ENCODE measurements at places on chromosomes 16 and 17.

DNA sequence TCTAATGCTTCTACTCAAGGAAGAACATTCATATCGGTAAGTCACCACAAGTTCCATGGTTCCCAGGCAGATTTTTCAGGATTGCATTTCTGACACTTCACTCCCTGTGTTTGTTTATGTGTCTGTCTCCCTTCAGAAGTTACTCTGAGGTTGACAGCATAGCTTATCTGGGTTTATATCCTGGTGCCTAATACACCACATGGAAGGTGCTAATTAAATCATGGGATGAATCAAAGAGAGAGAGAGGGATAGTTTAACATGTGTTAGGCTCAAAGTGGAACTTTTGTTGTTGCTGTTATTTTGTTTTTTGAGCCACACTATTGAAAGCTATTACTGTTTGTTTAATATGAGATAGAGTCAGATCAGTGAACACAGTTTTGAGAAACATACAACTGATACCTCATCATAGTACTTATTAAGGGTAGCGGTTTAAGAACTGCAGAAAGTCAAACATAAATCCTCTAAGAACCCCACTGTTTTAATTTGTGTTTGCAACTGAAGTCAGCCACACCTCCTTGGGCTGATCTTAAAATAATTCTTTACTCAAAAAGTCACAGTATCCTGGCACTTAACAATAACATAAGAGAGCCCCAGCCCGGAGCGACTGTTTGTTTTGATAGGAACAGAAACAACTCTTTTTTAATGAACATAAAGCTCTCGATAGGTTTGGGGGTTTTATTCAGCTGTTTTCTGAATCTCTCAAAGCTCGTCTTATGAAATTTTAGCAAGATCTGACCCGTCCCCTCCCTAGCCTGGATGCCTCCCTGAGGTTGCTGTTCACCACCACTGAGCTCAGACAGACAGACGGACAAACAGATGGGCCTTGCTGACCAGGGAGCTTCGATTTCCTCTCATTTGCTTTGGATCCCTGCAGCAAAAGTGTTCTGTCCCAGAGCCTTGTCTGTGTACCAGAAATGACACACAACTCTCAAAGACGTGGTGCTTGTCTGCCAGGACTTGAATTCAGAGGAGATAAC is 98.3 kb upstream of the MYOCD start:
- no peak for DNase-seq
- H3K4me1 ChIP-seq = no peaks in the 10 kb centered on the region
- no peaks in the 10 kb centered on the region for H3K36me3 ChIP-seq
- peaks cover 3% of the 10 kb centered on the region for H3K27me3 ChIP-seq

DNA sequence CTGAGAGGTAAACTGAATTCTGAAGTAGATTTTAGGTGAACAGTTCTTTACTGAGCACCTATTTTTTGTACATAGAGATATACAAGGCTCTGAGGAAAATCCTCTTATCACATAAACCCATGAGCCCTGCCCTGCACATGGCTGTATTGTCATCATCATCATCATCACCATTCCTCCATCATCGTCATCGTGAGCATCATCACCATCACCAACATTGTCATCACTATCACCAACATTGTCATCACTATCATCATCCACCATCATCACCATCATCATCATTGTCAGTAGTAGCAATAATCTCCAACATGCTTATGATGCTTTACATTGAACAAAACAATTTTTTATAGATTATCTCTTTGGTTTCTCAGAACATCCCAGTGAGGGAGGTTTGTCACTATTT is 20.7 kb downstream of the ASIC2 start:
- no peak overlapping the region for H3K27ac ChIP-seq
- no peaks in the 10 kb centered on the region for H3K36me3 ChIP-seq
- DNase-seq = no peak
- H3K27me3 ChIP-seq = no peaks in the 10 kb centered on the region
- no peak overlapping the region for H3K4me3 ChIP-seq
- H3K4me1 ChIP-seq = no peaks in the 10 kb centered on the region

DNA sequence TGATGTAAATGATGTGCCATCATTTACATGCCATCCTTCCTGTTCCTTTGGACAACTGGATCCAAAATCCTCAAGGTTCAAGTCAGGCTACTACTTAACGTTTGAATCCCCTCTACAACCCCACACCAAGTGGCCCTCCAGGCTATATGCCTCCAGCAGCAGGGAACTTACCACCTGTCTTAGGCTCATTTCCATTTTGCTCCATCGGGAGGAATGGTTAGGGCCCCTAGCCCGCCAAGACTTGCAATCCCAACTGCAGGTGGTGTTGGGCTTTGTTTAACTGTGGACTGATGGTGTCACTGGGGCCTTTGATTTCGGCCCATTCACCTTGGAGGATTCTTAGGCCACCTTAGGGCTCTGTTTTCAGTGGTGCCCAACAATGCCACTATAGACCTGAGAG is 9.7 kb downstream of the HNF1B start:
- H3K4me3 ChIP-seq = no peak overlapping the region
- DNase-seq = no peak
- peaks cover 8% of the 10 kb centered on the region for H3K27me3 ChIP-seq
- no peaks in the 10 kb centered on the region for H3K4me1 ChIP-seq
- no peak overlapping the region for H3K27ac ChIP-seq

GRCh38 chr16:68790944-68791343 is 52.4 kb upstream of the TANGO6 start:
- no peaks in the 10 kb centered on the region for H3K4me1 ChIP-seq
- DNase-seq = no peak
- H3K4me3 ChIP-seq = no peak overlapping the region
- H3K36me3 ChIP-seq = no peaks in the 10 kb centered on the region
- no peaks in the 10 kb centered on the region for H3K27me3 ChIP-seq

DNA sequence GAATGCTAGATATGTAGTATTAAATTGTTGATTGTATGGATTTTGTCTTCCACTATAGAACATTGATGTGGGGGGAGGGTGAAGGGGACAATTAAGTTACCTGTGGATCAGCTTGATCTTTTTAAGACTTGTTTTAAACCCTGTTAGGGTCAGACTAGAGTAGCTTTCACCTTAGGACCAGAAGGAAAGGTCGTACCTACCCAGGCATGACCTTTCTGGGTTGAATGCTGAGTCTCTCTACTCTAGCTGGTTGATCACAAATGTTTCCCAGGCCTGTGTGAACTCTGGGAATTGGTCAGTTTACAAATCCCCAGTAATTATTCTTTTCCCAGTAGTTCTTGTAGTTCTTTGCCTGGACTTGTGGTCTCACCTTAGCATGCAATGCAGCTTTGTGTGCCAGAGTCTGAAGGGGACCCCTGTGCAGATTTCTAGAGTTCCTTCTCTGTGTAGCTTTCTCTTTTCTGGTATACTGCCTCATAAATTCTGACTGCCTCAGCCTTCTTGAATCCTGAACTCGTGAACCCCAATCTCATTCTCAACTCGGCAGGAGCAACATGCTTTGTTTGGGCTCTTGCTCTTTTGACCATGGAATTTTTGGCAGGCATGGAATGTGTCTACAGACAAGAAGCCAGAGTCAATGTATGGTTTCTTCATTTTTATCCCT is 54.1 kb downstream of the VMP1 start:
- H3K4me1 ChIP-seq = no peaks in the 10 kb centered on the region
- DNase-seq = no peak
- H3K4me3 ChIP-seq = no peak overlapping the region
- no peaks in the 10 kb centered on the region for H3K27me3 ChIP-seq
- H3K27ac ChIP-seq = no peak overlapping the region

DNA sequence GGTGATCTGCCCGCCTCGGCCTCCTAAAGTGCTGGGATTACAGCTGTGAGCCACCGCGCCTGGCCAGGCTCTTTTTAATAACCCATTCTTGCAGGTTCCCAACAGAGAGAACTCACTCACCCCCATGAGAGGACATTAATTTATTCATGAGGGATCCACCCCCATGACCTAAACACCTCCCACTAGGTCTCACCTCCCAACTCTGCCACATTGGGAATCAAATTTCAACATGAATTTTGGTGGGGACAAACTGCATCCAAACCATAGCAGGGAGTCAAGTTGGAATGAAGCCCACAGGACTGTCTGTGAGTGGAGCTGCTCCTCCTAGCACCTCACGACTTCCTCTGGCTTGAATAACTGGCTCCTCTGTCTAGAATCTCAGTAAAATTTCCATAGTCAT is 85.5 kb downstream of the WWP2 start:
- H3K27me3 ChIP-seq = no peaks in the 10 kb centered on the region
- no peaks in the 10 kb centered on the region for H3K36me3 ChIP-seq
- H3K4me3 ChIP-seq = no peak overlapping the region

GRCh38 chr16:8552487-8553221 is 37.7 kb downstream of the TMEM114 start:
- H3K27ac ChIP-seq = no peak overlapping the region
- no peaks in the 10 kb centered on the region for H3K36me3 ChIP-seq

- H3K4me3 ChIP-seq = no peak overlapping the region
- DNase-seq = no peak
- H3K4me1 ChIP-seq = peaks cover 8% of the 10 kb centered on the region
- peaks cover 4% of the 10 kb centered on the region for H3K36me3 ChIP-seq
- no peak overlapping the region for H3K27ac ChIP-seq
These were observed 17.1 kb downstream of the MINK1 start for GRCh38 chr17:4850246-4850645.

GRCh38 chr16:71794943-71795342 is 13.7 kb downstream of the AP1G1 start:
- no peak overlapping the region for H3K27ac ChIP-seq
- no peaks in the 10 kb centered on the region for H3K36me3 ChIP-seq
- H3K4me3 ChIP-seq = no peak overlapping the region
- no peaks in the 10 kb centered on the region for H3K27me3 ChIP-seq
- no peak for DNase-seq
- peaks cover 29% of the 10 kb centered on the region for H3K4me1 ChIP-seq

DNA sequence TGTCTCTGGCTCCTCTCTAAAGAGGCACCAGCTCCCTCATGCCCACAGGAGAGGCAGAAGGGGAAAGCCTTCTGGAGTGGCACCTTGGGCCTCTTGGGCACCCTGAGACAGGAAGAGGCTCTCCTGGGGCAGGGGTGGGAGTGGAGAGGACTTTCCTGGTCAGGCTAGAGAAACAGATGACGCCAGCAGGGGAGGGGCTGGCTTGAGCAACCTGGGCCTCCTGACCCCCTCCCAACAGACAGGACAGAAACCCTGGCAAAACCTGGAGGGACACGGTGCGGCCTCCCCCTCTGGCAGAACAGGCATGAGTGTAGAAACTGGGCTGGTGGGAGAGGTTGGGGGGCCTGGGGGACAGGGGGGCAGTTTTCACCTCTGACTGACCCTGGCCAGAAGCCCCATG is 6.1 kb downstream of the SMIM5 start:
- DNase-seq = no peak
- H3K27me3 ChIP-seq = no peaks in the 10 kb centered on the region
- H3K36me3 ChIP-seq = peaks cover 30% of the 10 kb centered on the region

DNA sequence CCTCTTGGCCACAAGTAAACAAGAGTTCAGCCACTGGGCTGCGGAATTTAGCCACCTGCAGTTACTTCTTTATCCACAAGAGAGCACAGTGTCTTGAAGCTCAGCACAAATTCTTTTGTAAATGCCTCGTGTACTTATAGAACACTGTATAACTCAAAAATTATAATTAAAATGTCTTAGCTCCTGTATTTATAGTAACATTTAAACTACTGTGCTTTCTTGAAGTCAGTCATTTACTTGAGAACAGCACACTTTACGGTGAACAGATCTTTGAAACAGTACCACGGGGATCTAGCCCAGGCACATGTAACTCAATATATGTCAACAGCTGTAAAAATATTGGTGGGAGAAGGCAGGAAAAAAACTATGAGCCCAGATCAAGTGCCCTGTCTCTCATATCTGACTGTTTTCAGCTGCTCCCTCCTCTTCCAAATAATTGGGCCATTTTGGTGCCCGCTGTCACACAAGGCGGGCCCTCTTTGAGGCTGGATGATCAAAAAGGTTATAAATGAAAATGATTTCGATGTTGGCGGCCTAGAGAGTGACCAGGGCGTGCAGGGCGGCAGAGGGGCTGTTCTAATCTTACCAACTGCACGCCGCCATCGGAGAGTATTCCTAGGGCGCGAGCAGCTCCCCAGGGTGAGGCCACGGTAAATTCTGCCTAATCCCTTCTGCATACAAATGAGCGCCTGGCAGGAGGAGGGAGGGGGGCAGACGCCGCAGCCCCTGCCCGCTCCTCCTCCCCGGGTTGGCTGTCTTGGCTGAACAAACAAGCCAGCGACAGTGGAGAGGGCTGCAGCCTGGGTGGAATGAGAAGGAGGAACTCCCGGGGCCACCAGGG is 183.2 kb downstream of the C16orf78 start:
- H3K27me3 ChIP-seq = no peaks in the 10 kb centered on the region
- H3K4me1 ChIP-seq = no peaks in the 10 kb centered on the region
- no peaks in the 10 kb centered on the region for H3K36me3 ChIP-seq
- no peak overlapping the region for H3K27ac ChIP-seq

- peaks cover 85% of the 10 kb centered on the region for H3K36me3 ChIP-seq
- no peaks in the 10 kb centered on the region for H3K27me3 ChIP-seq
- peaks cover 22% of the 10 kb centered on the region for H3K4me1 ChIP-seq
- no peak overlapping the region for H3K4me3 ChIP-seq
- no peak for DNase-seq
These were observed 5.8 kb upstream of the NRN1L start for GRCh38 chr16:67878846-67879245.

DNA sequence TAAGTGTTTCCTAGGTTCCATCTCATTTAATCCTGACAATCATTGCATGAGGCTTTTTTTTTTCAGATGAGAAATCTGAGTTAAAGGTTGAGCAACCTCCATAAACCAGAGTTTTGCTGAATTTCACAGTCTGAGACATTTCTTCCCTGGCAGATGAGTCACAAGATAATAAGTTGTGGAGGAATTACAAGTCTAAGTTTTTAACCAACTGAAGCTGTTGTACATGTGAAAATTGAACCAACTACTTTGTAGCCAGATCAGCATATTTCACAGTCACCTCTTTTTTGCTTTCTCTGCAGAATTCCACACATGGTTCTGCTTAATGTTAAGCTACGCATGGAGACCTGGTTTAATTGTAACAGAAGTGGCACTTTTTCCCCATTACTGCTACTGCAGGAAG is 765.6 kb downstream of the CDH11 start:
- no peak overlapping the region for H3K27ac ChIP-seq
- H3K27me3 ChIP-seq = no peaks in the 10 kb centered on the region
- no peak for DNase-seq
- H3K36me3 ChIP-seq = no peaks in the 10 kb centered on the region
- no peaks in the 10 kb centered on the region for H3K4me1 ChIP-seq

GRCh38 chr16:57668630-57669475 is 747 bp downstream of the ADGRG3 start:
- H3K27ac ChIP-seq = no peak overlapping the region
- H3K4me1 ChIP-seq = no peaks in the 10 kb centered on the region
- no peaks in the 10 kb centered on the region for H3K27me3 ChIP-seq
- no peaks in the 10 kb centered on the region for H3K36me3 ChIP-seq

DNA sequence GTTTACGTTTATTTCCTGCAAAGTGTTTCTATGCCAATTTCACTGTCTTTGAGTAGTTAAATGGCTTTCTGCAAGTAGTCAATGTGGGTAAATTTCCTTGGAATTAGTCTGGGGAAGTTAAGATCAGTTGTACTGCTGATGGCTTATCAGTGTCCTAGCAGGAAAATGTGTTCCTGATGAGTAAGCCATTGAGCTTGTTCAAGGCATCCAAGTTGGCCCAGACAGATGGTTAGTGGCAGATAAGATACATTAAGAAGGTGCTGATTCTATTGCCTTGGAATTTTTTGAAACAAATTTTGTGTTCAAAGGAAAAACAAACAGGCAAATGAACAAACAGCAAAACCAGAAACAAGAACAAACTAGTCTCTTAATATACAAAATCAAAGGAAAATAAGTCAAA is 258.4 kb downstream of the MAP2K6 start:
- no peak for DNase-seq
- H3K27me3 ChIP-seq = peaks cover 2% of the 10 kb centered on the region
- no peaks in the 10 kb centered on the region for H3K36me3 ChIP-seq
- no peaks in the 10 kb centered on the region for H3K4me1 ChIP-seq
